ENCODE measurements at places on chromosomes 6 and 20.

DNA sequence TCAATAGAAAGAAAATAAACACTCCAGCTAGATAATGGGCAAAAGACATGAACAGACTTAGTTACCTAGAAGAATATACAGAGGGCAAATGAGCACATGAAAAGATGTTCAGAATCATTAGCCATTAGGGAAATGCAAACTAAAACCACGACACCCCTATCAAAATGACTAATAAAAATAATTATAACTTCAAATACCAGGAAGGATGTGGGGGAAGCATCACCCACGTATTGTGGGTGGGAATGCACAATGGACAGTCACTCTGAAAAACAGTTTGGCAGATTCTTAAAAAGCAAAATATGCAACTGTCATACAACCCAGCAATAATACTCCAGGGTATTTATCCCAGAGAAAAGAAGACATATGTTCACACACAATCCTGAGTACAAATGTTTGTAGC lies 92.6 kb downstream of the DLL1 start:
- DNase-seq, result no peak

- DNase-seq, result no peak
Measured at GRCh38 chr6:93304505-93304904, 114.9 kb downstream of the EPHA7 start.

DNA sequence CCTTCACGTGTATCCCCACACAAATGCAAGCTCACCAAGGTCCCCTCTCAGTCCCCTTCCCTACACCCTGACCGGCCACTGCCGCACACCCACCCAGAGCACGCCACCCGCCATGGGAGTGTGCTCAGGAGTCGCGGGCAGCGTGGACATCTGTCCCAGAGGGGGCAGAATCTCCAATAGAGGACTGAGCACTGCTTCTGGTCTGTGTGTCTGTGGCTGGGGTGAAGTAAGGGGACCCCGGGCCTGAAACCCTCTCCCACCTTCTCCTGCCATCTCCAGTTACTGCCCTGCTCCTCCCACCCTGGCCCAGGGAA lies 8.3 kb downstream of the MYL9 start:
- DNase-seq, result no peak

DNA sequence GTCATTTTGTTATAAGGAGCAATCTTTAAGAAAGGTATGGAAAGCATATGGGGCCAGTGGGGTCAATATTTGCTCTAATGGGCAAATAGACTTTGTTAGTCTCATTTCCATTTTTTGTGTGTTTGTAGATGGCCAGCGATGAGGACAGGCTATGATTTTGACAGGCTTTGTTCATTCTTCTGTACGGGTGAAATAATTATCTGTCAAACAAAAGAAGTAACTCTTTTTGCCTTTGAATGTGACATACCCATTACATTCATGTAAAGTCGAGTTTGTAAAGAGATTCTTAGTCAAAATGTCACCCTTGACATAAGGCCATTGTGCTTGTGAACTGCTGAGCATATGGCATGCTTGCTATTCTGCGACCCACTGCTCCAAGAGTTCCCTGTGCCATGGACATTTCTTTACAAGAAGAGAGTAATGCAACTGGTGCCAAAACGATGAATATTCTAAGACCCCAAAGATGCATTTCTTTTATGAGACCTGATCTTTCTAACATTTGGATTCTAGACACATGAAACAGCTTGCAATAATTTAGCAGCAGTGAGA lies 38.2 kb upstream of the JAG1 start:
- no peak for DNase-seq

DNA sequence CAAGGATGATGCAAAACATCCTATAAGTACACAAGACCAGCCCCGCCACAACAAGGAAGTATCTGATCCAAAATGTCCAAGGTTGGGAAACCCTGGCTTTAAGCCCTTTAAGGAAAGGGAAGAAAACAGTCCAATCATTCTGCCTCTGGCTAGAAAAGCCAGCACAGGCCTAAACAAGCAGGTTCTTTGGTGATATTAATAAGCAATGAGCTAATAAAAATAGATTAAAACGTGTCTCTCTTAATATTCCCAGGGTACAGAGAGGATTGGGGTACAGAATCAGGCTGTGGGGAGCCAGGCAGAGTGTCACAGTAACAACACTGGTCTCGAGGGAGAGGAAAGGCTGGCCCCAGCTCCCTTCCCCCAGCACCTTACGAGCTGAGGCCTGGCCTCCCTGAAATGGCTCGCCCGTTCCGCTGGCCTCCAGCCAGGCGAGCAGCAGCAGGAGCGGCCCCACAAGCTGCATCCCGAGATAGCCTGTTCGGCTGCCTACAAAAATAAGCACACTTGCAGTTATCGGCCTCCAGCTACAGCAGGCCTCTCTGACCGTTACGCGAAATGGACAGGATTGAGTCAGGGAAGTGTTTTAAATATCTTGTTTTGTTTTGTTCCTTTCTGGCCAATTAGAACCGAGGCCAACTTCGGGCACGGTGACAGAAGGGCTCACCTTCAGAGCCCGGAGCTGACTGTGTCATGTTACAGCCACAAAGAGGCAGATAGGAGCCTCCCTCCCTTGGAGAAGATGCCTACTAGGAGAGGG lies 4.0 kb upstream of the ZMYND8 start:
- peak; percentile 60 for DNase-seq
